ENCODE measurements at places on chromosomes 7 and 10.

GRCh38 chr10:92240289-92241157 is 50.4 kb downstream of the CPEB3 start:
- DNase-seq: peak; percentile 90

GRCh38 chr10:132336064-132336746 is 4.2 kb downstream of the LRRC27 start:
- no peak for DNase-seq

- DNase-seq: no peak
These were observed 65.9 kb upstream of the FAM133B start for GRCh38 chr7:92656121-92656520.

- no peak for DNase-seq
These were observed 484.0 kb upstream of the FZD8 start for GRCh38 chr10:36126076-36126475.

GRCh38 chr7:86558680-86559501 is 84.8 kb upstream of the GRM3 start:
- DNase-seq: no peak

DNA sequence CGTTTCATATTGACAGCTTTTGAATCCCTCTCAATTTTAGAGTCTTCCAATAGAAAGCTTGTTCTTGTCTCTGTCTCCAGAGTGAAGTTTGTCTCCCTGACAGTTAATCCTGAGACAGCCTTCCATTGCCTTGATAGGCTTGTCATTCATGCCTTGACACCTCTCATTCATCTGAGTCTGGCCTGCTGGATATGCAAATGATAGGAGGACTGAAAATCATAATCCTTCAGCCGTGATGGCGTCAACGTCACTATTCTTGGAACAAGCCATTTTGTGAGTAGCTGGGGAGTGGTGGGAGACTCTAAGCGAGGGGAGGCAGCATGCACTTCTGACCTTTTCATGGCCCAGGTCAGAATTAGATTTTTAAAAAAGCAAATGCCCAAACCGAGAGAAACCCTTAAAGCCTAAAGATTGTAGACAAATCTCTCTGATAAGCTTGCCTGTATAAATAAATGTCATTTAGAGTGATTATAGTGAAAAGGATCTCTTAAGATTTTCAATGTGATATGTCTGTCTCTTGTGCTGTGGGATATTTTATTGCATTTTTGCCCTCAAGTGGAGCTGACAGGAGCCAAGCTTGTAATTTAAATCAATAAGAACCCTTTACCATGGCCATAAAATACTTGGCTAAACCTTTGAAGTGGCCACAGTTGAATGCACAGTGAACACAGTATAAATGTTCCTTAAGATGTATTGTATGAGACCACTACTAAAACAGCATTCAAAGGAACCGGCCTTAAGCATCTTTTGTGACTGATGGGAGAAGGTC is 148.8 kb downstream of the SNX10 start:
- DNase-seq: no peak

GRCh38 chr10:24893127-24893526 is 59.3 kb downstream of the PRTFDC1 start:
- no peak for DNase-seq

GRCh38 chr7:140541513-140542227 is 62.4 kb upstream of the MKRN1 start:
- no peak for DNase-seq

- DNase-seq: no peak
These were observed 80.8 kb upstream of the UNC5B start for GRCh38 chr10:71131508-71132088.

- no peak for DNase-seq
These were observed 40.4 kb downstream of the BAIAP2L1 start for GRCh38 chr7:98360221-98361130.

- peak; percentile 81 for DNase-seq
These were observed 247.8 kb upstream of the AOAH start for GRCh38 chr7:36972140-36972518.

DNA sequence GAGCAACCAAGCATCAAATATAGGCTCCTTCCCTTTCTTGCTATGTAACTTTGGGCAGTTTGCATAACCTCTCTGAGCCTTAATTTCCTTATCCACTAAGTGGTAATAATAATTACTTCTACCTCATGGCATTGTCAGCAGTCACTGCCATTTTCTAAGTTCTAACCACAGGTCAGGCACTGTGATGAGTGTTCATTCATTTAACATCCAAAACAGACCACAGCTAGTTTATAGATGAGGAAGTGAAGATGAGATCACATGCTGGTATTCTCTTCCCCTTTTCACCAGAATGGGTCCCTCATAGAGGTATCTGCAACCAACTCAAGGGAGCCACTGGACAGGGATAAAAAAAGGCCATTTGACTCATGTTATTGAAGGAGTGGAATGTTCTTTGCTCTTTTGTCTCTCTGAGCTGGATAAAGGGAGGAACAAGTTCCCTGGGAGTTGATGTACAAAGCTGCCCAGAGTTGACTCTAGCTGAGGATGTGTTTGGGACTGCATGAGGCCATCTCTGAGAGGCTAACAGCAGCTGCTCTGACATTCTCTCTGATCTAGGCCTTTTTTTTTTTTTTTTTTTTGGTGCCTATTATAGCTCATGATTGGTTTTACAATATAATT is 65.0 kb downstream of the DNAJC12 start:
- DNase-seq: peak; percentile 85

DNA sequence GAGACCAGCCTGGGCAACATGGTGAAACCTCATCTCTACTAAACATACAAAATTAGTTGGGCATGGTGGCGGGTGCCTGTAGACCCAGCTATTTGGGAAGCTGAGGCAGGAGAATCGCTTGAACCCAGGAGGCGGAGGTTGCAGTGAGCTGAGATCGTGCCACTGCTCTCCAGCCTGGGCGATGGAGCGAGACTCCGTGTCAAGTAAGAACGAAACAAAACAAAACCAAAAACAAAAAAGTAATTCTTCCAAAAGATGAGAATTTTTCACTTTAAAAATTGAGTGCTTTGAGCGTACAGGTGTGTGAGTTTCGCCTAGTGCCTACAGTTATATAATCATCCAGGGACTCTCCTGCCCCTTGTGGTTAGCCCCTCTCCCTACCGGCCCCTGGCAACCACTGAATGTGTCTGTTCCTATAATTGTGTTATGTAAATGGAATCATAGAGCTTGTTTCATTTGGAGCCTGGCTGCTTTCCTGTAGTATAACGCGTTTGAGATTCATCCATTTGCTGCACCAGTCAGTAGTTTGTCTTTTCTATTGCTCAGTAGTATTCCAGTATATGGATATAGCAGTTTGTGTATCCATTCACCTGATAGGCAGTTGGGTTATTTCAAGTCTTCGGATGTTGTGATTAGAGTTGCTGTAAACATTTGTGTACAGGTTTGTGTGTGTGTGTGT is 80.0 kb downstream of the RBM33 start:
- no peak for DNase-seq

DNA sequence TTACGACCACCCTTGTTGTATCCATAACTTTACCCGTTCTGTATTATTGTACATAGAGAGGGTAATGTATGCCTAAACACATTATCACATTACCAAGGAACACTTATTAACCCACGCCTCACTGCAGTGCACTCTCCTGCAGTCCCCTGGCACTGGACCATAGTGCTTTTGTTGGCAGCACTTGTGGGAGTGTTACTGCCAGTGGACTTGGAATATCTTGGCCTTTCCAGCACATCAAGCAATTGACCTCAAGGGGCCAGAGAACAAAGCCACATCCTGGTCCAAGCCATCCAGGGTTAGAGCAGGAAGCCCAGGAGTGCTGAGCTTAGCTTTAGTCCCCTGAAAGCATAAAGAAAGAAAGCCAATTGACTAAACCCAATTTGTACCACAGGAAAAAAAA is 304.2 kb downstream of the PCDH15 start:
- no peak for DNase-seq

GRCh38 chr7:12923971-12924370 is 236.5 kb downstream of the ARL4A start:
- DNase-seq: no peak

DNA sequence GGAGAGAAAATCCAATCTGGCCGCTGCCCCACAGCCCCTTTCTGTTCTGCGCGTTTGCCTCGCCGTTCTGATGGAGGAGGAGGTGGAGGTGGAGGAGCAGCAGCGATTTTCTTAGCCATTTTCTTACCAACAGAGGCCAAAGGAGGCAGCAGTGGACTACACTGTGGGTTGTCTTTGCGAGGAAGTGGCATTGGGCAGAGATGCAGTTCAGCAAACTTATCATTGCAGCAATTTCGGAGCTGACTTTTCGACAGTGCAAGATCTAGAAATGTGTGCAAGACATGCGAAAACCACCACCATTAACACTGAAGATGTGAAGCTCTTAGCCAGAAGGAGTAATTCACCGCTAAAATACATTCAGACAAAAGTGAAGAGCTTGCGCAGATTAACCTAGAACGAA is 1.9 kb upstream of the ARL4A start:
- peak; percentile 45 for DNase-seq

DNA sequence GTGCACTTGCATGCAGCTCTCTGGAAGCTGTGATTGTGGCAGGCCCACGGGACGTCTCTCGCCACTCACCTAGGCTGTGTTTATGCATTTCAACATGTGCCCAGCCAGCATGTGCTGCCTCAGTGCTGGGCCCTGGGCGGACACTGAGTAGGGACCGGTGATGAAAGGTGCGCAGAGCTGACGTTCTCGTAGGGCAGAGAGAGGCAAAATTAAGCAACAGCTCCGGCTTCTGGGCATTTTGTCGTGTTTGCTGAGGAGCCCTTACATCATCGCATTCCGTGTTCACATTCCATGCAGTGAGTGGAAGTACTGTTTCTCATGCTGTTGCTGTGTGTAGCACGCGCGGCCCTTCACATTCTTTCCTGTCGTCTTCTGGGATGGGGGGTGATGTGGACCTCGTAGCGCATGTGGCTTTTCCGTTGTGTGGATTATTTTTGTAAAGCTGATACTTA is 50.5 kb downstream of the PRF1 start:
- DNase-seq: no peak

DNA sequence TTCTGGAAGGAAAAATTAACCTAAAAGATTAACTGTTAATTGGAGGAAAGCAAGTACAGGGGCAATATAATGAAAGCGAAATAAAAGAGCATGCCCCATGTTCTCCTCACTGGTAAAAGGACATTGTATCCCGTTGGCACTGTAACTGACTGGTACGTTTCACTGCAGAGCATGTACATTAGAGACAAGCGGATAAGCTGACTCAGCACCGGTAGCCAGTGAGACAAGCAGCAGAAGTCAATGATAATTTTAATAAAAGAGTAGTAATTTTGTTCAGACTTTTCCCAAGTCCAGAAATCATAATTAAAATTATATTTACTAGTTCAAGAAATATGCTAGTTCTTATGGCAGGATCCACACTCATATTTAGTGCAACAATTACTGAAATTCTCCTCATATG is 161.5 kb upstream of the VWC2 start:
- DNase-seq: no peak

- no peak for DNase-seq
These were observed 5.1 kb downstream of the AUTS2 start for GRCh38 chr7:69603351-69603750.

DNA sequence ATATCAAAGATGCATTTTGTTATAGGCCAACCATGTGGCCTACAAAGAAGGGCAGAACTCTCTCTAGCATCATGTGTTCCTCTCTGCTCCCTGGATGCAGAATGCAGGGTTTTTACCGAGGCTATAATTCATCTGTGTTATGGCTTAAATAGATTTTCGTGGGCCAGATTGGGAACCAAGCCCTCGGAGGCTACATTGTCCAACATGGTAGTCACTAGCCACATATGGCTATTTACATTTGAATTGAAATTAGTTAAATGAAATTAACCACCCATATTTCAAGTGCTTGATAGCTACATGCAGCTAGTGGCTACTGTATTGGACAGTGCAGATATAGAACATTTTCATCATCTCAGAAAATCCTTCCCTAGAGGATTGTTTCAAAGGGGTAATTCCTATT is 2.8 kb downstream of the PLCE1 start:
- no peak for DNase-seq

GRCh38 chr10:48466611-48467240 is 138.1 kb downstream of the ARHGAP22 start:
- peak; percentile 2 for DNase-seq

DNA sequence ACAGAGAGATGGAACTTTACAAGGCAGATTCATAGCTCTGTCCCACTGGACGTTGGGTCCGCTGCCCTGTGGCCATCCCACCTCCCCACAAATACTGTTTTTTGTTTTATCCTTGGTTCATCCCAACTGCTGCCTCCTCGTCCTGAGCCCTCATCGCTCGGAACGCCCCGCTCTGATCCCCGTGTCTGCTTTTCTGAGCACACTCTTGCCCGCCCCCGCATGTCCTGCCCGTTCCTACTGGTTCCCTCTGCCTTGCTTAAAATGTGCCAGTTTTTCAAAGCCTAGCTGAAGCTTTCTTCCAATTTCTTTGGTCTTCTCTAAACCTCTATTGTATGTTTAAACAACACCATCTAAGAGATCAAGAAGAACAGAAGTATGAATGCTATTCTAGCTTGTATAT is 19.4 kb downstream of the RNF32 start:
- DNase-seq: no peak

DNA sequence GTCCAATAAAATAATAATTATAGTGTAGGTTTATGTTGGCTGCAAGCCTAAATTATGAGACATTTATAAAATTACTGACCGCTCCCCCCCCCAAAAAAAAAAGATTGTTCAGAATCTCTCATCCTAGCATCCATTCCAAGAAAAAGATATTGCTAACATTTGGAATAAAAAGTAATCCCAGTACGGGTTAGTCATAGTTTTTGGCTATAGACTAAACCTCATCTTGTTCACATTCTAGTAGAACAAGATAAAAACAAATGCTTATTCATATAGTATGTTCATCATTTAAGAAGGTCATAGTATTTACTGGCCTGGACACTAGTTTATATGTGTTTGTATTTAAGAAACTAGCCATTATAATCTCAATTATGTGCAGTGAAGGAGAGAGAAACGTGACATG is 44.0 kb downstream of the ADK start:
- no peak for DNase-seq

Data from CD14-positive monocyte (primary cell).